NCI-H446 (cell line): ENCODE measurements at places on chromosomes 6 and 20.

DNA sequence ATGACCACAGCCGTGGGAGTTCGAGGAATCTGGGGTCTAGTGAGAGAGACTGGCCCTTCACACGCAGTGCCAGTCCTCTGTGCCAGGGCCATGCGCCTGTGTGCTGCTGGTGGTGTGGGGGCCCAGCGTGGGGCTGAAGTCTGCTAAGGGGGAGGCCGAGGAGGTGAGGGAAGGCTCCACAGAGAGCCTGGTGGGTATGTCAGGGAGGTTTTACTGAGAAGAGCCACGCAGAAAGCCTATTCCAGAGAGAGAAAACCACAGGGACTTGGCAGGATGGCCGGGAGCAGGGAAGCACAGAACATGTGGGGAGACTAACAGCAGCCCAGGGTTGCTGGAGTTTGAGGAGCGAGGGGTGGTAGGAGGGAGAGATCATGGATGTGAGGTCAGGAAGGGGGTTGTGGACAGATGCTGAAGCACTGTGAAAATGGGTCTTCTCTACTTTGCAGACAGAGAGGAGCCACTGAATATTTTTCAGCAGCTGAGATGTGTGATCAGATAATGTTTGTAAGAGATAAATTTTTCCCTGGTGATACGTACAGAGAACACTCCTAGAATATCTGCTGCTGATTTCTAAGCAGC lies 35.3 kb downstream of the DUSP22 start:
- no peak for DNase-seq

DNA sequence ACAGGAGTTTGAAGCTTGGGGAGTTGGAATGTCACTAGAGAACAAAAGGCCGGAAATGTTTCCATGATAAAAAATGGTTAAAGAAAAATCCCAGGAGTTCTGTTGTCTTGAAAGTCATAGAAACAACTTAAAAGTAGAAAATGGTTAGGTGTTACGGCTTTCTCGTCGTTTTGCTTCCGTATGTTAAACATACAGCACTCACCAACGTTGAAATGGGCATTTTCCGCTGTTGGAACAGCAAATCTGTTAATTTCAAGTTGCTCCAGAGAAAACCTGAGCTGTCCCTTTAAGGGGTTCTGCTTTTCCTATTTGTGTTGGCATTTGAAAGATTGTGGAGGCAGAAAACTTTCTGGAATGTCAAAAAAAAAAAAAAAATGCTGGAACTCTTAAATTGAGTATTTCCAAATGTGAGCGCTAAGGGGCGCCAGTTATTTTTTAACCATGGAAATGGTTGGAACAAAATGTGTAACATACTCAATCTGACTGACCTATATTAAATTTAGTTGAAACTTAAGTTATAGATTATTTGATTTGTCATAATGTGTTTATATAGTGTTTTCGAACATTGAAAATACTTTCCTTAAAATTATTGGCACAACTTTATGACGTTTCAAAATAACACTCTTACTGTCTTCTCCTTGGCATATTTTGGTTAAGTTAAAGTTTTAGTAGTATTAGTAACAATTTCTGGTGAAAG lies 2.2 kb downstream of the QKI start:
- peak; percentile 61 for DNase-seq

- no peak for DNase-seq
Observed at GRCh38 chr6:7190791-7191190, 83.0 kb downstream of the RREB1 start.

GRCh38 chr20:17825960-17826843 lies 126.4 kb downstream of the BANF2 start:
- no peak for DNase-seq

- DNase-seq, result no peak
Observed at GRCh38 chr6:56744528-56744927, 101.8 kb upstream of the DST start.

GRCh38 chr6:28887796-28888496 lies 35.8 kb downstream of the TRIM27 start:
- DNase-seq, result no peak
